Cardiac fibroblast (primary cell): ENCODE measurements at places on chromosomes 3 and 15.

DNA sequence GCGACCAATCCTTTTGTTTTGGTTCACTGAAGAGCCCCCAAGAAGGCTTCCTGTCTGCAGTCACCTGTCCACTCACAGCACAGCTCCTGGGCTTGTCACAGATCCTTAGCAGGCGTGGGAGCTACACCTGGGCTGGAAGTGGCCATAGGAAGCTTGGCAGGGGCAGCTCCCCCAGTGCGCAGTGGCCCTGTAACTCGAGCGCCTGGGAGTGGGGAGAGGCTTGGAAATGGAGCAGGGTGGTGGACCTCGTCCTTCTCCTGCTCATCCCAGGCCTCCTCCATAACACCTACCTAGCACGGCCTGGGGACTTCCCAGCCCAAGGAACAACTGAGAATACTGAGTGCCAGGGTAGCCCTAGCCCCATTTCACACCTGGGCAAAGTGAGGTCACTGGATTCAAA lies 19.3 kb upstream of the TGM5 start:
- no peak for DNase-seq

DNA sequence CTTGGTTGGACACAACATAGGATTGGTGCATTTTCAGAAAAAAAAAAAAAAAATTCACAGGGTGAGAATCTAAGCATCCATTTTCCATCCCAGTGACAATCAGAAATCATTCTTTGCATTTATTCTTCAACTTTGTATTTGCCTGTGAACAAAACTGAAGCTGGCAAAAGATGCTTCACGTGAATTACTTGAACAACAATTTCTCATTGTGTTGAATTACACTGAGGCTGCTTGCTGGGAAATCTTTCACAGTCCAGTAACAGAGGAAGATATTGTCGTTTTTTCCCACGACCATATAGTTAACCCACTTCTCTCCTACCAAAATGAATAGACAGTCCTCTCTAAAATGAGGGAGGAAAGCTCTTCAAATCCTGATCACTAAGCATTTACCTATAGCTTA lies 4.3 kb upstream of the SLCO3A1 start:
- no peak for DNase-seq

DNA sequence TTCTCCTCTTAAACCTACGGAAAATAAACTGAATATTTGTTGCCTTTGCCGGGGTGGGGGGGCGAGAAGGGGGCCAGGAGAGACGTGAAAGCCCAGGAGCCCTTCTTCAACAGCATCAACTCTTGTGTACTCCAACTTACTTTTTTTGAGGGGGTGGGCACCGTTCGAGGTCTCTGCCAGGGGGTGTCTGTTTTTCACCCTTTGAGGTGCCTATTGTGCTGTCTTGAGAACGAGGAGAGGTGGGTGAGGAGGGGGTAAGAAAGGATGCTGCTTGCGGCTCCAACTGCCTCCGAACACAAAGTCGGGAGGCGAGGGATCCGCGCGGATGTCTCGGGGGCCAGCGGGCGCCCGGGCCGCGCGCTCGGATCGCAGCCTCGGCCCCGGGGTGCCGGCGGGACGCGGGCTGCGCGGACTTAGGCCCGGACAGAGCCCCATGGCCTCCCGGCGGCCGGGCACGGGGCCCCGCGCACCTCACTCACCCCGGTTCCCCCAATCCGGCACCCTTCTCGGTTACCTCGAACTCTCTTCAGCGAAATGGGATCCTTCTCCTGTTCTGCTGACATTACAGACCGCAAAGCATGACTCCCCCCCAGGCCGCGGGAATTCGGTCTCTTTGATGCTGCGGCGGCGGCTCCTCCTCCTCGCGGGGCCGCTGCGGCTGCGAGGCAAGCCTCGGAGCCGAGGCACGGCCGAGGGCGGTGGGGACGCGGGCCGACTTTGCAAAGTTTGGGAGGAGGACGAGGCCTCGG lies 650 bp downstream of the PYGO1 start:
- DNase-seq: peak; percentile 60

DNA sequence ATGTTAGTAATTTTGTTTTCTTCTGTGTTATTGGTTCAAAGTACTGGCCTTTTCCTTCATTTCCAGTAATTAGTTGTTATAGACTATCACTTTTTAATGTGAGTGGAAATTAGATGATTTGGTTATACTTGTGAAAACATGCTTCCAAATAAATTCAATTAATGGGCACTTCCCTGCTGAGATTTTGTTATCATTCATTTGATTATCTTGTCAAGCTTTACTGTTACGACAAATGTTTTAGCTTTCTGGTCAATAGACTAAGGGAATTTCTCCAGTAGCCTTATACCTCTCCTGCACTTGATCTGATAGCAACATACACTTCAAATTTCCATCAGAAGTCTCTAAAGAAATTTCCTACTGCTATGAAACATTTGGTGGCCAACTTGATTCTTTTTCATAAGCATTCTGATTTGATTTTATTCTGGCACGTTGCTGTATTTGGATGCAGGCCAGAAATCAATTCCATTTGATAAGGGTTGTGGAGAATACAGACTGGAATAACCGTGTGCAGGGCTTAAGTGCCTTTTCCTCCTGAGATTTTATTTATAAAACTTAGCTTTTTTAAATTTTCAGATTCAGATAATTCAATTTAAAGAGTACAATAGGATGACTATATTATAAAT lies 573.8 kb upstream of the NAALADL2 start:
- peak; percentile 20 for DNase-seq

DNA sequence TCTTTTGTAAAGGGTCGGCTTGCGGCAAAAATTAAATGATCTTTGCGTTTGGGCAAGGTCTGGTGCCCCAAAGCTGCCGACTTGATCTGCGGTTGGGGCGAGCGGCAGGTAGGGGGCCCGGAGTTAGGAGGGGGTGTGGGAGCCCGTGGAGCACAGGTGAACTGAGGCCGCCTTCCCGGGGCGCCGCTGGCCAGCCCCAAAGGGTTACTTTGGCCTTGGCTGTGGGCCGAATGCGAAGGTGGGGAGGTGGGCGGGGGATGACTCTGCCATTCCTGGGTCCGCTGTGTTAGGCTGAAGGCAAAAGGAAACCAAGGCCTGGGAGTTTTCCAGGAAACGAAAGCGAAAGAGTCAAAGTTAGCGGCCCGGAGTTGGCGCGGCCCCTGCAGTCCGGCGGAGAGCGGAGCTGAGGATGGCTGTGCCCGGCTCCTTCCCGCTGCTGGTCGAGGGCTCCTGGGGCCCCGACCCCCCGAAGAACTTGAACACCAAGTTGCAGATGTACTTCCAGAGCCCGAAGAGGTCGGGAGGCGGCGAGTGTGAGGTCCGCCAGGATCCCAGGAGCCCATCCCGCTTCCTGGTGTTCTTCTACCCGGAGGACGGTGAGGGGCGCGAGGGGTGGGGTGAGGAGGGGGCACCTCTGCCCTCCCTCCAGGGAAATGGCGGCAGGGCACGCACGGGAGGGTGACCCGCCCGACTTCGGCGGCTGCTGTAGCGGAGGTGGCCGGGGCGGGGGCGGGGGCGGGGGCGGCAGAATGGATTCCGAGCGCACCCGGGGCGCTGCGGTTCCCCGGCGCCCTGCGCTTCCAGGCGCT lies at the start of gene PARP14:
TSS of gene PARP14 (plus strand) at position 365 of the 809 bp plus-strand sequence. CDS start at position 410, 45 bp downstream.
- peak; percentile 72 for DNase-seq

GRCh38 chr3:79329154-79329553 lies 438.6 kb downstream of the ROBO1 start:
- peak; percentile 22 for DNase-seq

- DNase-seq: no peak
These were observed 193.4 kb downstream of the ZNF621 start for GRCh38 chr3:40718209-40718608.

- DNase-seq: no peak
These were observed 149.6 kb downstream of the PDZRN3 start for GRCh38 chr3:73475175-73475574.

DNA sequence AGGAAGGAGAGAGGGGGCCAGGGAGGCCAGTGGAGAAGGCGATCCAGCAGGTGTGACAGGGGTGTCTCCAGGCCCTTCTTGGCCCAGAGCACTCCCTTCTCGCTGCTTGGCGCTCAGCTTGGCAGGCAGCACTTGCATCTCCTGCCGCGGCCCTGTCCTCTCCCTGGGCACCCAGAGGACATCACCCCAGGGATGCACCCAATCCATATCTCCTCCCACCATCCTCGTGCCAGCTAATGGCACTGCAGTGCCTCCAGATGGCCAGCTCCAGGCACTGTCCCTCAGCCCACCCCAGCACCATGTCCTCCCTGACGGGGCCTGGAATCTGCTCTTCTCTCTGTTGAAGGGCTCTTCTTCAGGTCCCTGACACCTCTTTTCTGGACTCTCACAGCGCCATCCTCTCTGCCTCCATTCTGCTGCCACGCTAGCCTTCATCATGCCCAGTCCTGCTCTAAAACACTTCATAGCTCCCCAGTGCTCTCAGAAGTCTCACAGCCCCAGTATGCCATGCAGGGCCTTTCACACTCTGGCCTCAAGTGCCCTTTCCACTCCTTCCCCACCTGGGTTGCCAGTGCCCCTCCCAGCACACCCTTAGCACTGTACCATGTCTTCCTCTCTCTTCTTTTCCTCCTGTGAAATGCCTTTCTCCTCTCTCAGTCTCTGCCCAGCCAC lies 106.8 kb upstream of the SLC6A11 start:
- no peak for DNase-seq

DNA sequence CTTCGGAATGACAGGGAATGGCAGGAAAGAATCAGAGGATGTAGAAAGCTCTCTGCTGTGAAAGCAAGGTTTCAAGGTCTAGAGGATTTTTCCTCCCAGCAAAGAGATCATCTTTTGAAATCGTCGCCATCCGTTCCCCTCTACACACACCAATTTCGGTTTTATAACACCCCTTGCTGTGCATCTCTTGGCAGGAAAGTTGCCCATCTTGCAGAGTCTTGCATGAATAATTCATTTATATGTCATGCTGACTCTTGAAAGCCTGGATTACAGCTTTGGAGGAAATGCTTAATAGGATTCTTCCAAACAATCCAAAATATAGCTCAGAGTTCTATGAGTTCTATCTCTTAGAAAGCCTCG lies 262.7 kb downstream of the CHL1 start:
- no peak for DNase-seq

DNA sequence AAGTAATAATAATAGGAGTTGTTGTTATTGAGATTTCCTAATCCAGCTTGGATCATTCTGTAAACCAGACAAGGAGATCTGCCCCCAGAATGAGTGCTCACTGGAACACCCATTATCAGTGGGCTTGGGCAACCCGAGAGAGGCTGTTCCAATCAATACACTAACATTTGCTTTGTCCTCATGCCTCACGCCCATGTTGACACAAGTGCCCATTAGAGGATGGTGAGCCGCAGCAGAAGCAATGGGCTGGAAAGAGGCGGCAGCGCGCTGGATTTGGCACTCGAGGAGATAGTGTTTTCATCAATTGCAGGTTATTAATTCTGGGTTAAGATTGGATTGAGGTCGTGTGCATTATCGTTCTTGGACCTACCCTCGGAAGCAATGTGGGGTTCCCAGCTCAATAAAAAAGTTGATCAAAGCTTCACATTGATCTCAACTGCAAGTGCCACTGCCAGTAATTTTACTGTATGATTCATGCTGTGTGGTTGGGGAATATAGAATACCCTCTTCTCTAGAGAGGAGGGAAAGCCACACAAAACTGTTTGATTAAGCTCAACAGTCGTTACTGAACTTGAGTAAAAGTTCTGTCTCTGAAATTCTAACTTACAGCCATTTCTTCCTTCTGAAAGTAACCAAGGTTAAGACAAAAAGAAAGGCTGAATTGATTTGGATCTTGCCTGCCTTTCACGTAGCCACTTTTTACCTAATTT lies 15.7 kb downstream of the LYZL4 start:
- DNase-seq: no peak

DNA sequence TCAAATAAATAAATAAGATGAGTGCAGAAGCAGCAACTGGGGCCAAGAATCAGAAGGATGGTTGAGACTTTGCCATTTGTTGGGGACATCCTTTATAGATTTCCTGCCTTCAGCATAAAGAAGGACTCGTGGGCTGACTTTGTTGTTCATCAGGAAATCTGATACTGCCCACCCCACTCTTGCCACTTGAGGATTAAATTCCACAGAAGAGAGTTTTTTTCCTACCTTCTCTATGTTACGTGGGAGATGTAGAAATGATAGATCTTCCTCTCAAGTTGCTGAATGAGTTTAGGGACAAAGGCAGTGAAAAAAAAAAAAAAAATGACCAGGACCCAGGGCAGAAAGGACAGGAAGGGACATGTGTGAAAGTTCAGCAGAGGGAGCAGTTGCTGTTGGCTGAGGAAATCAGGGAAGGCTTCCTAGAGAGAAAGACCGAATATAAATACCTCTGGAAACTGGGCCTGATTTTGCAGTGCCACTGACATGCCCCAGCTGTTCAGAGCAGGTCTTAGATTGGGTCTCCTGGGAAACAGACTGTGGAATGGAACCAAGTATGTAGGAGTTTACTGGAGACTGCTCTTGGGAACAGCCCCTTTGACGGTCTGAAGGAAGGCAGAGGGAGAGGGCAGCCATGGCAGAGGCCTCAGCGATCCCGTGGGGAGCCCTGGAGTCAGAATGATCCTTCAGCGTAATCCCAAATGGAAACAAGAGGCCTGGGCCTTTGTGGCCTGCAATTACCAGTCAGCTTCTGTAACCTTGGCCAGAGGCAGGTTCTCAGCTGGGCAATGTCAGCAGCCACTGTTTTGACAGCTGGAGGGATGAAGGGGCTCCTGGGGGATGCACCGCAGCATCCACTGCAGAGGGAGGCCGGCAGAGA lies 50.9 kb downstream of the C3orf20 start:
- peak; percentile 96 for DNase-seq

DNA sequence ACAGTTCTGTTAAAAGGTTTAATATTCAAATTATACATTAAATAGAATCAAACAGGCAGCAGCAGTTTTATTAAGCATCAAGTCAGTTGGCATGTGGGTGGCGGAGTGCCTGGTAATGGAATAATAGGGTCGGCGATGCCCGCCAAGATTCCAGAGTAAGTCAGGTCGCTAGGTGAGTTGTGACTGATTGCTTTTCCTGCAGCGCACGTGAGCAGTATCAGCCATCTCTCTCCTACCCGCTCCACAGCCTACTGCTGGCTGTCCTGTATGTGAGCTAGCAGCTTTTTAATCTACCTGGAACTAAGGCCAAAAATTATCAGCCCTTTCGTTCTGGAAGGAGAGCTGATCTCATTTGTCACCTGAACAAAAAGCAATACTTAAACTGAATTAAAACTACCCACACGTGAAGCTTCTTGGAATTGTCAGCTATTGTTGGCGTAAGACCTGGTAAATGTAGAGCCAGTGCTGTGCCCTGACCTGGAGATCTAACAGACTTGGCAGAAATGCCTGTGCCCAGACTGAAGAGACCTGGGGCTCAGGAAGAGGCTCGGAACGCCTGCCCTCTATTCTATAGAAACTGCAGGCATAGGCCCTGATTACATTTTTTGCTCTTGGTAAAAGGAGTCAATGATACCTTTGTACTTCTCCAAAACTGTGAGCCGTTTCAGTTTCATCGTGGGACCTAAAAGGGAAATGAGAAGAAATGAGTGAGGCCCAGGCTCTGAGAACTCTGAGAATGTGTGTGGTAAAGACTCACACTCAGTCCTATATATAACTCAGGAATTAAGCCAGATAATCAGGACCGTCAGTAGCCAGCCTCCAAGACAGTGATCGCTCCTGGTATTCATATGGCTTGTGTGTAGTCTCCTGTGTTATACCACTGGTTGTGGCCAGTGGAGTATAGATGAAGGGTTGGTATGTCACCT lies 21.9 kb downstream of the IDH3A start:
- DNase-seq: no peak

GRCh38 chr15:81336568-81336967 lies 12.6 kb upstream of the STARD5 start:
- peak; percentile 61 for DNase-seq
